ENCODE measurements at places on chromosomes 13 and 19.
A peak's percentile ranks its signal among the peaks of the same experiment; 100 is the strongest.

- no peak for DNase-seq
These were observed 6.3 kb upstream of the ZNF175 start for GRCh38 chr19:51564791-51565190.

DNA sequence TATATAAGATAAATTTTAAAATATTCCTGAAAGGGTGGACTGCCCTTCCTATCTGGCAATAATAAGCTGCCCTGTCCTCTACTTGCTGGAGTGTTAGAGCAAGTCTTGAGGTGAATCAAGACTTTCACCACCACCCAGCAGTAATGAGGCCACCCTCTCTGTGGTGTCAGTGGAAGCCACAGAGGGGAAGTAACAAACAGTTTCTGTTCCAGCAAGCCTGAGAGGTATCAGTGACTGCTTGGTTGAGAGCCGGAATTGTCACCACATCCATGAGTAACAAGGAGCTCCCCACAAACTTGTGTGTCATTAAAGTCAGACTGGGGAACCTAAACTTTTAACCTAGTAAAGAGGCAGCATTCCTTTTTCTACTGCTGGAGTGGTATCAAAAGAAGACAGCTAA lies 532.7 kb upstream of the SPRY2 start:
- peak; percentile 49 for DNase-seq

DNA sequence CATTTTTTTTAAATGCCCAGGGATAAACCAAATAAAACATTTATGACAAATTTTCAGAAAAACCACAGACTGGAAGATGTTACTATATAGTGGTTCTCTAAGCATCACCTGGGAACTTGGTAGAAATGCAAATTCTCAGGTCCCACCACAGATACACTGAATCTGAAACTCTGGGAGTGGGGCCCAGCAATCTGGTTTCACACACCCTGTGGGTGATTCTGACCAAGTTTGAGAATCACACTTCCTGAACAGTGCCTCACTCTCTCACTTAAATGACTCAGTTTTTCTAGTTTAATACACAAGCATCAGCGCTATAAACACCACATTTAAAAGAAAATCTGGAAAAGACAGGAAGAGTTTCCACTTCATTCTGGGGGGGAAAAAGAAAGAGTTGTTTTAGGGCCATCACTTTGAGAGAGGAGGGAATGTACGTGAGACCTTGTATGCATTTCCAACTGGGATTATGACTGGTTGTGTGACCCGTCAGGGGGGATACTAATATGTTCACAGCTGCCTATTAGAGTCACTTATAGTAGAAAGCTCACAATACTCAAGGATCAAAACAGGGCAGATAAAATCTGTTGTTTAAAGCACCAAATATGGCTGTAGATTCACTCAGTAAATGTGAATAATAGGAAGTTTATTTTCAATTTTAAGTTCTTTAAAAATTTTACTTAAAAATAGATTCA lies 567.7 kb downstream of the GPC6 start:
- DNase-seq = no peak

GRCh38 chr13:110463871-110464510 lies 97.5 kb downstream of the RAB20 start:
- DNase-seq = no peak
